A549 treated with AZD2906 at 1 μM for 4 hours (cell line): ENCODE measurements at places on chromosomes 12 and 14. TPM values are rescaled to one million over a fixed set of nuclear protein-coding genes. Genes with fewer than 3 reads are reported as not detected.

KLHDC1 gene
- 0.09 to 0.54 TPM (median 0.25 TPM) in 5 replicates for total RNA-seq

GDF3 gene
- not detected in 5 replicates for total RNA-seq

ASCL1 gene
- not detected in 5 replicates for total RNA-seq

PTPRB gene
- total RNA-seq, result 0.45 to 0.78 TPM (median 0.65 TPM) in 5 replicates

APEX1 gene
- total RNA-seq, result 252 to 268 TPM (median 254 TPM) in 5 replicates

SMIM41 gene
- not detected in 5 replicates for total RNA-seq

ITFG2 gene
- 11.1 to 16.1 TPM (median 14.9 TPM) in 5 replicates for total RNA-seq

PROX2 gene
- total RNA-seq, result not detected in 5 replicates

EPS8 gene
- total RNA-seq, result 44.2 to 58.1 TPM (median 51.8 TPM) in 5 replicates

HNRNPC gene
- 730 to 1,057 TPM (median 765 TPM) in 5 replicates for total RNA-seq

CLMN gene
- total RNA-seq, result 4.8 to 8.1 TPM (median 6.9 TPM) in 5 replicates

CCDC38 gene
- 0.06 to 0.13 TPM (median 0.10 TPM) in 5 replicates for total RNA-seq

TMEM117 gene
- 1.3 to 2.2 TPM (median 1.7 TPM) in 5 replicates for total RNA-seq

SIX4 gene
- 1.5 to 2.7 TPM (median 2.5 TPM) in 5 replicates for total RNA-seq

SDR9C7 gene
- total RNA-seq, result 0.03 to 0.08 TPM (median 0.05 TPM) in 4 of 5 replicates, not detected in the other

MYO1A gene
- 0.10 to 0.34 TPM (median 0.29 TPM) in 5 replicates for total RNA-seq

HOXC10 gene
- 2.2 to 3.3 TPM (median 3.0 TPM) in 5 replicates for total RNA-seq

KCNH3 gene
- total RNA-seq, result 1.5 to 2.6 TPM (median 2.2 TPM) in 5 replicates

CGRRF1 gene
- 18.4 to 21.4 TPM (median 19.0 TPM) in 5 replicates for total RNA-seq

B3GNT4 gene
- total RNA-seq, result 0.60 to 1.1 TPM (median 0.72 TPM) in 5 replicates

GLT8D2 gene
- 0.19 to 0.34 TPM (median 0.23 TPM) in 5 replicates for total RNA-seq

AKAP5 gene
- total RNA-seq, result 0.22 to 0.37 TPM (median 0.31 TPM) in 5 replicates

GSG1 gene
- 0.59 to 1.2 TPM (median 0.71 TPM) in 5 replicates for total RNA-seq

NEUROD4 gene
- not detected in 5 replicates for total RNA-seq

RTL1 gene
- total RNA-seq, result 0.16 to 0.27 TPM (median 0.22 TPM) in 5 replicates

SMCO2 gene
- 0.09 to 0.18 TPM (median 0.10 TPM) in 3 of 5 replicates, not detected in the others for total RNA-seq

KRT71 gene
- 0.02 to 0.09 TPM (median 0.05 TPM) in 3 of 5 replicates, not detected in the others for total RNA-seq

LGR5 gene
- total RNA-seq, result 0.02 to 0.08 TPM (median 0.06 TPM) in 3 of 5 replicates, not detected in the others
